ENCODE measurements at places on chromosomes 3 and 15.

- DNase-seq: no peak
Measured at GRCh38 chr3:104519068-104519467, 847.6 kb upstream of the ALCAM start.

DNA sequence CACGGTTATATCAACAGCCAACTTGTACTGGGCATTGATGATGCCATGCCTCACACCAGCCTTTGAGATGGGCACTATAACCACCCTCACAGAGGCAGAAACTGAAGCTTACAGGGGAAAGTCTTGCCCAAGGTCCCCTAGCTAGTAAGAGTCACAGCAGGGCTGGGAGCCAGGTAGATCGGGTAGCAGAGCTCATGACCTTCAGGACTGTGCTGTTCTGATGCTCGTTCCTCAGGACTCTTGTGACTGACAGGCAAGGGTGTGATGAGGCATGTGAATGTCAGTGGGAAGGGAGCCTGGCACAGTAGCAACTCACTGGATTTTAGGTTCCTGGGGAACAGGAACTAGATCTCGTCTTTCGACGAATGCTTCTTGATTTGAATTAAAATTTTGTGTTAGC, 65.7 kb downstream of the RLBP1 start:
- no peak for DNase-seq

GRCh38 chr3:107271787-107272387, 105.4 kb upstream of the CCDC54 start:
- no peak for DNase-seq

GRCh38 chr3:51353691-51354090, 31.4 kb upstream of the MANF start:
- no peak for DNase-seq

DNA sequence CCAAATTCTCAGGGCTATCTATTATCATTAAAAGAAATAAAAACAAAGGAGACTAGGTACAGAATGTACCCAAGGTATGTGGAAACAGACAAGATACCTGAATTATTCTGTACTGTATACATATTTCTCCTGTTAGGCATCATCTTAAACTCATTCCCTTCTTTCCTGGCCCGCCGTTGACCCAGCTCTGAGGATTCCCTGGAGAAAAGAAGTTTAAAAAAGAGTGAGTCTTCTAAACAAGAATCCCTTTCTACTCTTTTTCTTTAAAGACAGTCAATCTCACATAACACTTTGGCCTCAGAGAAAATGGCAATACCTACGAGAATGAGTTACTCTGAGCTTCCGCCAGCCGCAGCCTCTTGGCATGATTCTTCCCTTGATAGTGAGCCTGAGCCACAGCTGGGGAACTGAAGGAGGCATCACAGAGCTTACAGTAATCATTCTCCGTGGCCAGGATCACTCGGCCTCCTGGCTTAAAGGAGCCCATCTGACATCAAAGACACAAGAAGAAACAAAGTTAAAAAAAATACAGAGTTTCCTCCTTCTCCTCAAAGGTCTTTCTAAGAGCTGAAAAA, 44.2 kb downstream of the ZMAT3 start:
- DNase-seq: no peak

DNA sequence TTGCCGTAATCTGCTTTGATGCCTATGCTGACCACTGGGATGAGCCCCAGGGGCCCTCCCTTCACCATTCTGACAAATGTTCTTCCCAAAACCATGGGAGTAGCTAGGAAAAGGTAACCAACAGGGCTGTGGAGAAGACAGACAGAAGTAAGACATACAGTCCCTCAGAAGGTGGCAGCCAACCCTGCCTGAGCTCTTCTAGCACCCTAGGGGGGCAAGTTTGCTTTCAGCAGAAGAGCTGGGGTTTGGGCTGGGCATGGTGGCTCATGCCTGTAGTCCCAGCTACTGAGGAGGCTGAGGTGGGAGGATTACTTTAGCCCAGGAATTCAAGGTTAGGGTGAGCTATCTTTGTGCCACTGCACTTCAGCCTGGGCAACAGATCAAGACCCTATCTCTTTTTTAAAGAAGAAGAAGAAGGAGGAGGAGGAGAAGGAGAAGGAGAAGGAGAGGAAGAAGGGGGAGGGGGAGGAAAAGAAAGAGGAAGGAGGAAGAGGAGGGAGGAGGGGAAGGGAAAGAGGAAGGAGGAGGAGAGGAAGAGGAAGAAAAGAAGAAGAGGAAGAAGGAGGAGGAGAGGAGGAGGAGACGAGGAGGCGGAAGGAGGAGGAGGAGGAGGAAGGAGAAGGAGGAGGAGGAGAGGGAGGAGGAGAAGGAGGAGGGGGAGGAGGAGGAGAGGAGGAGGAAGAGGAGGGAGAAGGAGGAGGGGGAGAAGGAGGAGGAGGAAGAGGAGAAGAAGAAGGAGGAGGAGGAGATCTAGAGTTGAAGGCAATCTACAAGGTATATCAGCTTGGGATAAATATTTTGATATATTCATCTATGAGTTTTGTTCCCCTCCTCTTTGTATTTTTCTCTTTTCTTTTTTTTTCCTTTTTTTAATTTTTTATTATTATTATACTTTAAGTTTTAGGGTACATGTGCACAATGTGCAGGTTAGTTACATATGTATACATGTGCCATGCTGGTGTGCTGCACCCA, 44.9 kb upstream of the ABHD2 start:
- DNase-seq: no peak

DNA sequence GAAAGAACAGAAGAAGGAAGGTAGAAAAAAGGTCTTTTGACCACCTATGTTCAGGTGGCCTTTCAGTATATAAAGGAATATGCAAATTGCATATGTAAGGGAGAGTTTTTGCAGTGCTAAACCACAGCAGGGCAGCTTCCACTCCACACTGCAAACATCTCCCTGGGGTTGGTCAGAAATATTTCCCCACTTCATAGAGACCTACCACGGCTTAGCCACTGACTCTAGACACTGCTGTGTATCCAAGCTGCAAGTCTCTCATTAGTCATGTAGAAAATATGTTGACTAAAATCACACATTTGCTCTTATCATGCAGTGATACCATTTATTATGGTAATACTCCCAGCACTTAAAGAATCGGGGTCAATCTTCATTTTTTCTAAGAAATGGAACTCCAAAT, 214.9 kb upstream of the NR2F2 start:
- no peak for DNase-seq

- DNase-seq: peak; percentile 87
Measured at GRCh38 chr3:126340081-126340511, 17.1 kb downstream of the KLF15 start.

- peak; percentile 42 for DNase-seq
Measured at GRCh38 chr3:15241341-15241740, 35.3 kb downstream of the CAPN7 start.

DNA sequence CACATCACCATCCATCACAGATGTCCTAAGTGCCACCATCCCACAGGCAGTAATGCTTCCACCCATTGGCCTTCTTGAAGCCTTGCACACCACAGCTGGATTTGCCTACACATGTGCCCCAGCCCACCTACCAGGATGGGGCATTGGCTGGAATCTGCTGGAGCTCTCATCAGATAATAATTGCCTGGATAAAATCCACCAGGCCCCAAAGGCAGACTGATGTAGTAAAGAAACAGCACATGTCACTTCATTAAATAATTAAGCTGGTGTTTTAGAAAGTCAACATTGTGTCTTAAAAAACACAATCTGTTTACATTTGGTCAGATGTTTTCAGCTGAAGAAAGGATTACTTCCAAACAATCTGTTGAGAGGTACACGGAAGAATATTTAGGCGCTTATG, 229.5 kb downstream of the ATP8B4 start:
- DNase-seq: no peak

DNA sequence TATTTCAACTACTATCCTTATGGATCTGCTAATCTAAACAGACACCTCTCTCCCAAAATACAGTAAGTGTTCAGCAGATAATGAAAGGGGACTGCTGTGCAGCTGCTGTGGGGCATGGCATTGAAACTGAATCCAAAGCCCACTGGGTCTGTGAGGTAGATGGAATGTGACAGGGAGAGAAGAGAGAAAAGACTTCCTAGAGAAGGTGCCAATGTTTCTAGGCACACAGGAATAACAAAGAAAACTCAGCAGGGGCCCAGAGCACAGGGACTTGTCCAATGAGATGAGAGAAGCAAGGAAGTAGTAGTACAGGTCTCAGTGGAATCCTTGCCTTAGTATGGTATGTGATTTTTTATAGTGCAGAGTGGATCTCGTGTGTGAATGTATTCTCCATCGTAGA, 457.8 kb downstream of the IL5RA start:
- no peak for DNase-seq

DNA sequence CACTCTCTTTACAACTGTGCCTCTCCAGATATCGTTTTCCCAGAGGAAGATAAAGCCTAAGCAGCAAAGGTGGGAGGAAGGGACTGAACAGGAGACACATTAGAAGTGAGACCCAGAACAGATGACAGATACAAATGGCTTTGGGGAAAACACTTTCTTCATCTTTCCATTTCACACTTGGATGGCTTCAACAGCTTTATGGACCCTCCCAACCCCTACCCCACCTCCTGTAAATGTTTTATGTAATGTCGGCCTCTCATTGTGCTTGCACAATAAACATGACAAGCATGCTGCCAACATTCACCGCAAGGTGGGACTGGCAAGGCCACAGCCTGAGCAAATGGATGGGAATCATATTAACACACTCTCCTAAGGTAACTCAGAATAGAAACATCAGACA, 1088.6 kb downstream of the TUSC7 start:
- no peak for DNase-seq

GRCh38 chr15:49808341-49808740, 187.5 kb downstream of the DTWD1 start:
- no peak for DNase-seq
